ENCODE measurements at places on chromosomes 12 and 14.

GRCh38 chr12:54138219-54138618 is 50.6 kb downstream of the SMUG1 start:
- no peak for DNase-seq

GRCh38 chr12:120343039-120343537 is 15.5 kb upstream of the PLA2G1B start:
- DNase-seq, result no peak

- no peak for DNase-seq
These were observed 60.3 kb upstream of the GALNT9 start for GRCh38 chr12:132389526-132390286.

- DNase-seq, result no peak
These were observed 103.6 kb downstream of the NTF3 start for GRCh38 chr12:5535541-5535940.

GRCh38 chr12:126570566-126570965 is 1505.3 kb downstream of the AACS start:
- no peak for DNase-seq

DNA sequence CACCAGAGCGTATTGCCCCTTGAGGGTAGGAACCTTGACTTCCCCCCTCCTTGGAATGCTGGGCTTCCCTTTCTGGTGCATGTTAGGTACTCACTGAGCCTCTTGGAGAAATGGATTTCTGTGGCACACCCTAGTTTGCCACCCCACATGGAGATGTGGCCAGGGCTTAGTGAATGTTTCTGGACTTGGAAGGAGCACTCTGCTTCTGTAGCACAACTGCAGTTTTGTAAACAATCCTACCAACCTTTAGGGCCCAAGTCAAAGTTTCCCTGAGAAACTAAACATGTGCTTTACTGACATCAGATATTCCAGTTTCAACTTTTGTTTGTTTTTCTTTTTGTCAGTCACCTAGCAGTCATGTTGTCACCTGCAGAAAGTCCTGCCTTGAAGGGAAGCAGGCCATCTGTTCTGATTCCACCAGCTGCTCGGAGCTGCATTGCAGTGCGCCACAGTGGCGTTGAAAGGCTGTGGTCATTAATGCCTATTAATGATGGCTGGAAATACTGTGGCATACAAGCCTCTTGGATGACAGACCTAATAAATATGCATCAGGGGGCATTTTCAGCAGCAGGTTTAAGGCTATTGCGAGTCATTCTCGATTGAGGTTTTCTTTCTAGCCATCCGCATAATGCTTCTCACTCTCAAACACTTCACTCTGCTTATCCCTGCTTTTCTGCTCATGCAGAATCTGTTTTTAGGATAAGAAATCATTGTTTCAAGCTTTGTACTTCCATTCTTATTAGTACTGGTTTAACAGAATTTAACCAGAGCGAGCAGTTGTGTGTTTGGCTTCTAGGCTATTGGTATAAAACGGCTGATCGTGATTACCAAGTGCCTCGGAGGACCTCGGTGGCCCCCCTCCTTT is 7.8 kb downstream of the PELI2 start:
- DNase-seq, result no peak

DNA sequence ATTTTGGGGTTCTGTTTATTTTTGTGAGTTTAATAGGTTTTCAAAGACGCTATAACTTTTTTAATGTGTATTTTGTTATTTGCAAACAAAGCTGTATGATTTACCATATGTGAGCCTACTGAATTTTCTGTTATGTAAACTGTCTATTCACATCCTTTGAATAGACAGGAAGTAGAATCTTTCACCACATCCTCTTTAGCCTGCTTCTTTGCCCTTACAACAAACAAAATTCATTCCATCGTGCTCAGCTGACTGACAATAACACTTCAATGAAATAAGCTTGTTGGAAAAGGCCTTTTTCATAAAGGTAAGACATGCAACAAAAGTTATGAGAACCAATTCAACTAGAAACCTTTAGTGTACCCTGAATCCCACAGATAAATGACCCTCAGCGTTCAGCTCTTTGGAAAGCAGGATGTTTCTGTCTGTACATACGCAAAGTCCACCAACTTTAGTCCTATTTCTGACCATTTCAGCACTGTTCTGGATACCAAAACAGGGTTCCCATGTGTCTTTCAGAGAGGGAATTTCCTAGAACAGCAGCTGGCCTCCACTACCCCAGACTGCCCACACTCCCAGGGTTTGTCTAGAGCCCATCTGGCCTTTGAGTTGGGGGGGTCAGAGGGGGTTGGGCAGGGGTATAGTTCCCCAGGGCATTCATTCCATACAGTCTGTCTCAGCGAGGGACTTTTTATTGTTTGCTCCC is 71.3 kb downstream of the DUSP6 start:
- no peak for DNase-seq
